ENCODE measurements at places on chromosomes 4 and X. TPM values are rescaled to one million over a fixed set of nuclear protein-coding genes. Genes with fewer than 3 reads are reported as not detected.

ATP8A1 gene
- 10.7 TPM for total RNA-seq

HAND2 gene
- 2.1 TPM for total RNA-seq

STARD8 gene
- total RNA-seq: 9.8 TPM

MGARP gene
- total RNA-seq: 0.17 TPM

EXOSC9 gene
- total RNA-seq: 11.6 TPM

MAGEA3 gene
- not detected for total RNA-seq

TLR6 gene
- 2.1 TPM for total RNA-seq

FAM47A gene
- total RNA-seq: not detected

DAPP1 gene
- total RNA-seq: 4.8 TPM

RADX gene
- 2.3 TPM for total RNA-seq

TMEM271 gene
- total RNA-seq: not detected

MTMR1 gene
- 13.4 TPM for total RNA-seq

UCP1 gene
- not detected for total RNA-seq

MAGEB17 gene
- not detected for total RNA-seq

XAGE1B gene
- not detected for total RNA-seq

- no peak for DNase-seq
These were observed 4.8 kb upstream of the HGFAC start for GRCh38 chr4:3436798-3437581.

GRCh38 chrX:39996536-39996935, 101.2 kb downstream of the BCOR start:
- DNase-seq: no peak

GRCh38 chrX:74449322-74449936, 28.1 kb downstream of the SLC16A2 start:
- DNase-seq: no peak

DNA sequence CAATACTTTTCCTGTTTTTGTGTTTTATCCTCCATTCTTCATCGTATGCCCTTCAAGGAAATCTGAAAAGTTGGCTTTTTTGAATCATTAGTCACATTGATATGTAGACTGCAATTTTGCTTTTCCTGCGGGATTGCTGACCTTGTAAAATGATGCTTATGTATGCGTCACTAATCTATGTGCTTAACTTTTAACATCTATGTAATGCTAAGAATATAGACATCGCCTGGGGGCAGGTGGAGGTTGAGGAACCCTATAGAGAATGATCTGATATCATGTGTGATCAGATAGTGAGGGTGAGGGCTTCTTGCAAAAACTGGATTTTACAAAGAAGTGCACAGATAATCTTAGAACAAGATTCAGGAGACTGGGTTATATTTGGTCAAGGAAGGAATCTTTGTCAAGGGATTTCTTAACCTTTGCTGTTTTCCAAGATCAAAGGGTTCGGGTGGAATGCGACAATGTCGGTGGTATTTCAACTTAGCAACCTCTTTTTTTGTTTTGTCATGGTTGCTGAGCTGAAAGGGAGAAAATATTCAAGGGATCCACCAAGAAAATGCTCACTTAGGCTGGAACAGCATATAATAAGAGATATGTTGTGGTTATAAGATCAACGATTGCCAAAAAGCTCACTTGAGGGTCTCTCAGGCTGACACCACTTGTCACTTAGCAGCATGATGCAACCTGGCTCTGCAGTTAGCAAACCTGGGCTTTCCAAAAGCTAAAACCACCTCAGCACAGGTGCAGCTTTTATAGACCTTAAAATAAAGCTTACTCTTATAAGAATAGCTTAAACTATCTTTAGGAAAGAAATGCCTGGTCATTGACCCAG, 70.6 kb upstream of the PUDP start:
- no peak for DNase-seq

DNA sequence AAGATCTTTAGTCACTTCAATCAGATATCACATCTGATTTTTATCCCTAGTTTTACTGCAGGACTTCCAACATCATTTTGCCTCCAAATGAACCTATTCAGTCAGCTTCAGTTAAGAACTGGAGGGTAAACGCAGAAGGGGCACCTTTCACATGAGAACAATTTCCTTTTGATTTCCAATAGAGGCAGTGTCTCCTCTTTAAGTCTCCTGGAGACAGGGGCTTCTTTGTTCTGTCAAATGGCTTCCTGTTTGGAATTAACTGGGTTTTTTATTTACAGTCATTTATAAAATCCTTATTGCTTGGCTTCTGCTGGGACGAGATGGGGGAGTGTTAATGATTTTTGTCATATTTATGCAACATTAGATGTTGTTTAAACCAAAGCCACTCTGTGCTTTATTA, 164.0 kb downstream of the STK32B start:
- DNase-seq: no peak

DNA sequence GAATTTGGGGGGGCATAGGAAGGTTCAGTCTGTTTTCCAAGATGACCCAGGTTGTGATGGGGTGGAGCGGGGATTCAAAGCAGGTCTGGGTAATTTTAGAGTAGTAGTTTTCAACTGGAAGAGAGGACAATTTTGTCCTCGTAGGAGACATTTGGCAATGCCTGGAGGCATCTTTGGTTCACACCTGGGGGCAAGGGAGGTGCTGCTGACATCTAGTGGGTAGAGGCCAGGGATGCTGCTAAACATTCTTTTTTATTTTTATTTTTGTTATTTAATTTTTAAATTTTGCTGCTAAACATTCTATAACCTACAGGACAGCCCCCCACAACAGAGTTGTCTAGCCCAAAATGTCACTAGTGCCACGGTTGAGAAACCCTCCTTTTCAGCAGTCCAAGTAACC, 1.9 kb downstream of the RAB9A start:
- DNase-seq: no peak

- peak; percentile 64 for DNase-seq
These were observed 556 bp downstream of the ATP5ME start for GRCh38 chr4:673349-674091.

- no peak for DNase-seq
These were observed 19.3 kb upstream of the UVSSA start for GRCh38 chr4:1327526-1328266.

GRCh38 chrX:130165181-130165702, 399 bp downstream of the AIFM1 start:
- no peak for DNase-seq

GRCh38 chr4:146661367-146661766, 22.7 kb downstream of the POU4F2 start:
- DNase-seq: no peak

- no peak for DNase-seq
These were observed 827.7 kb downstream of the FSTL5 start for GRCh38 chr4:161336016-161336530.

- DNase-seq: no peak
These were observed 187.4 kb downstream of the RASL11B start for GRCh38 chr4:53049528-53049927.

GRCh38 chrX:109716431-109717028, 16.5 kb downstream of the ACSL4 start:
- DNase-seq: no peak

GRCh38 chr4:134024251-134024650, 177.3 kb downstream of the PABPC4L start:
- DNase-seq: no peak

- DNase-seq: no peak
These were observed 95.6 kb upstream of the PCDH18 start for GRCh38 chr4:137627739-137628460.

DNA sequence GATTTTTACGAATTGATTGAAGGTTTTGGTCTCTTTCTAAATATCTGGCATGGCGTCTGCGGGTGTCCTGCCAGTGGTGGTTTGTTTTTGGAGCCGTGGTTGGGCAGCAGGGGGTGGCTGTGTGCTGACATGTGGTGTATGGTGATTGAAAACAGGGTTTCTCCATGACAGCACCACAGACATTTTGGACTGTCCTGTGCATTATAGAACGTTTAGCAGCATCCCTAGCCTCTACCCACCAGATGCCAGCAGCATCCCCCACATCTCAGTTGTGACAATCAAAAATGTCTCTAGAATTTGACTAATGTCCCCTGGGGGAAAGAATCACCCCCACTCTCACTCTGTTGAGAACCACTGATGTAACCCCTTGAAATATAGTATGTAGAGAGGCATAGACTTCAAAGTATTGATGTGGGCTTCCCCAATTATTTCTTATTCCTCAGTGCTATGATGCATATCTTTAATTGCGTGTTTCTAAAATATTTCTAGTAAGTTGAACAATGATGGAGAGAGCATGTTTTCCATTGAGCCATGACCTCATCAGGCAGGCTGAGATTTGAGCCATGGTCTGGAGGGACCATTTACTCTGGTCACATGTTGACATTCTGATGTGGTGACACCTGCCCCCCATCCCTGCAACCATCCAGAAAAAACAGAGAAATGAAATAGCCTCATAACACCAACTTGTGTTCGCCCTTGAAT, 77.4 kb upstream of the MID1 start:
- DNase-seq: no peak

GRCh38 chrX:13014111-13015096, 30.0 kb downstream of the FAM9C start:
- no peak for DNase-seq

GRCh38 chrX:24396236-24396930, 35.9 kb downstream of the SUPT20HL1 start:
- DNase-seq: no peak

- DNase-seq: no peak
These were observed 6.4 kb downstream of the LRPAP1 start for GRCh38 chr4:3525532-3526430.

DNA sequence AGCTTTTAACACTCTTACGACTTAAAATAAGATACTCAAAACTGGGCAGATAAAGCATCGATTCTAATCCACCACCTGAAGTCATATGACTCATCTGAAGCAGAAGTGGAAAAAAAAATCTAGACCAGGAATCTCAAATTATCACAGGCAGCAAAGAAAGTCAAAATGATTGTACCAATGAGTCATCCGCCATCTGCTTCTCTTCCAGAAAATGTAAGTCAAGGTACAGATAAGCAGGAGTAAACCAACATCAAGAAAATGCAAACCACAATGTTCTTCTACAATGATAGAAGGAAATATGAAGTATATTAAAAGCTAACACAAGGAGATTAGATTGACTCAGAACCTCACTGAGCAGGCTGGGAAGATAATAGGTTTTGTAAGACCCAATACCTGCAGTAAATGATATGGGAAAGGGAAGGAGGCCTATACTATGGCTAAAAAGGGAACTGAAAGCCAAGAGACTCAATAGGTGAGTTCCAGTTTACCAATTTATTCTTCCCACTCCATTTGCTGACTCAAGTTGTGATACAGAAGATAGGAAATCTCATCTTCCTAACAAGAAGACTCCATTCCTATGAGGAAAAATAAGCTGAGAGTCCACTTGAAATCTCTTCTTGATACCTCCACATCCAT, 88.4 kb upstream of the TET2 start:
- DNase-seq: no peak

DNA sequence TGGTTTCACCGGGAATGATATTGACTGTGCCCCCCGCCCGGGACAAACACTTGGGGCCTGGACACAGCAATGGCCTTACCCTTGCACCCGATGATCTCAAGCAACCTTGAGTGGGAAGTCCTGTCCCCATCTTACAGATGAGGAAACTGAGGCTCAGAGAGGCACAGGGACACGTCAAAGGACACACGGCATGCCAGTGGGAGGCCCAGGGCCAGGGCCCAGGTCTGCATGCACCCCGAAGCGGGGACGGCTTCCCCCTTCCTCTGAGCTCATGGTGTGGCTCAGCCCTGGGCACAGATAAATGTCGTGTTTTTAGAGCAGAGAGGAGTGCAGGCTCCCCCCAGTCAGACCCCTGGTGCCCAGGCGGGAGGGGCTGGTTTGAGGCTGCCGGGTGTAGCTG, 33.9 kb upstream of the HTRA3 start:
- DNase-seq: no peak

DNA sequence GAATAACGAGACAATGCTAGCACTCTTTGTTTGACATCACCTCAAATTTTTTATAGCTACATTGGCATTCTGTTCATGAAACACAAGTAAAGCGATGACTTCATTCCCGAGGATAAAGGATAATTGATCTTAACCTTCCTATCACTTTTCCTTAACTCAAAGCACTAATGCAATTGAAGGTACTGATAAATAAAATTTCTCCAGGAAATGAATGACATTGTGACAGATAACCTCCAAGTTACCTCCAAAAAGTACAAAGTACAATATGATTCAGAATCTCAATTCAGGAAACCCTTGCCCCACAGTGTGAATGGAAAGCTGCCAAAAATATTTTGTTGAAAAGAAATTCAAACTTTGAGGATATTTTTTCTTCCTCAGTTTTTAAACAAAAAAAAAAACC, 1.8 kb downstream of the PRSS12 start:
- no peak for DNase-seq

DNA sequence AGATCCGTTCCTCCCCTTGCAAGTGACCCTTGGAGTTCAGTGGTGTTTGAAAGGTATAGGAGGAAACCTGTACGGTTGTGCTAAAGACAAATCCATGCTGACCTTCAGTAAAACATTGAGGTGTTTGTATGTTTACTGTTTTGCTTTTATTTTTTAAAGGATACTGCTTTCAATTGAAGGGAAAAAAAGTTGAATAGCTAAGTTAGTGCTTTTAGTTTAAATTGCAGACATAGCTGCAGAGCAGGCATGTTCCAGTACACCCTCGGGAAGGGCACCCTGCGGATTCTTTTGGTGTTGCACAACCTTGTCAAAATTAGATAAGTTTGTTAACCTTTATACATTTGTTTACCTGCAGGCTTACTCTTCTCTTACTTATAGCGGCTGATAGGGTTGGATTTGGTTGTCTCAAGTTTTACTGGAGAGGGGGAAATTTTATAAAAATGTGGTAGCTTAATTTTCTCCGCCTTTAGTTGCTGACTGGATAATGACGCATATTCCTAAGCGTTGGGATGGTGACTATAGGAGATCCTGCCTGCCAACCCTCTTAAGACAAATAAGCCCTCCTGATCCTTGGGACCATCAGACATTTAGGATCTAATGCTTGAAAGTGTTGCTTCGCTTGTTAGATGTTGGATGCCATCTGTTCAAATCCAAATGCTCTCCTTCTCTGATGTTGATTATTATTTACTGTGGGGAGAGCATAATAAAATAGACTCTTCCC, 2.0 kb downstream of the RAPGEF2 start:
- peak; percentile 44 for DNase-seq
